ENCODE measurements at places on chromosomes 6 and 20. TPM values are rescaled to one million over a fixed set of nuclear protein-coding genes. Genes with fewer than 3 reads are reported as not detected.

DNA sequence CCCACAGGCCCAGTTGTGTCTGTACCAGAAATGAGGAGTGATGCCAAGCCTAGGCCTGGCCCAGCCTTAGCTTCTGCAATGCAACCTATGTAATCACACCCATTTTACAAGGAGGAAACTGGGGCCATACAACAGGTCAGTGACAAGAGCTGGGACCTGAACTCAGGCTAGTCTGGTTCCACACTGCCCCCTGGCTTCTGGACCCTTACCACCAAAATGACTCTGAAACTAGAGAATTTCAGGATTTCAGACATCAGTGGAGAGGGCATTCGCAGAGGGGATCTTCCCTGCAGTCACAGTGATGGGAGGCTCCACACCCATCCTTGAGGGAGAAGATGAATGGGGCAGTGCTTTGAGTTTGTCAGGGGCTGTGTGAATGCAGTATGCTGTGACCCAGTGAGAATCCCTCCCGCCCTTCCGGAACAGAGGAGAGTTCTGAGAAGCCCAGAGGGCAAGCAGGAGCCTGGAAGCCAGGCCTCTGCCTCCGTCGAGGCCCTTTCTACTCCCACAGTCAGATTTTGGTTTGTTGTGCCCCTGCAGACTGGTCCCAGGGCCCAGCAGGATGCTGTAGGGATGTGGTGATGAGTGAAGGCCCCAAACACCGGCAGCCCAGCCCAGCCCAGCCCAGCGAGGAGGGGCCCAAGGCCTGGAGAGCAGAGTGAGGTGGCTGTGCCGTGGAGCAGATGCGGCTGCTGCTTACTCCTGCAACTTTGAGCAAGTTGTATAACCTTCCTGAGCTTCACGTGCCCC, 48.1 kb upstream of the MYL9 start:
- peaks cover 17% of the 10 kb centered on the region for H3K4me1 ChIP-seq
- no peaks in the 10 kb centered on the region for H3K27me3 ChIP-seq
- no peaks in the 10 kb centered on the region for H3K36me3 ChIP-seq
- no peak for DNase-seq
- peak overlapping the region; percentile 28 for H3K27ac ChIP-seq

- H3K27ac ChIP-seq, result peak within 1 kb of the TSS; percentile 23
- peaks cover 14% of the 10 kb centered on the region for H3K4me1 ChIP-seq
- H3K36me3 ChIP-seq, result no peaks in the 10 kb centered on the region
- DNase-seq, result peak; percentile 94
- peak within 1 kb of the TSS; percentile 58 for H3K4me3 ChIP-seq
These were observed at the start of gene PSMG4 for GRCh38 chr6:3258720-3259490. PSMG4 (plus strand) TSS chr6:3258947; CDS start chr6:3259023, 76 bp downstream.

- no peak for DNase-seq
- H3K27ac ChIP-seq, result no peak overlapping the region
- no peaks in the 10 kb centered on the region for H3K4me1 ChIP-seq
- H3K36me3 ChIP-seq, result no peaks in the 10 kb centered on the region
- no peaks in the 10 kb centered on the region for H3K27me3 ChIP-seq
- no peak overlapping the region for H3K4me3 ChIP-seq
These were observed 8.4 kb upstream of the NUP153 start for GRCh38 chr6:17714879-17715851.

- no peaks in the 10 kb centered on the region for H3K27me3 ChIP-seq
- no peak overlapping the region for H3K4me3 ChIP-seq
- H3K36me3 ChIP-seq, result no peaks in the 10 kb centered on the region
- no peak for DNase-seq
These were observed 37.4 kb downstream of the RCAN2 start for GRCh38 chr6:46453741-46454316.

GRCh38 chr20:19504251-19504650, 253.8 kb upstream of the RIN2 start:
- DNase-seq, result no peak
- H3K4me1 ChIP-seq, result no peaks in the 10 kb centered on the region
- no peaks in the 10 kb centered on the region for H3K36me3 ChIP-seq
- H3K4me3 ChIP-seq, result no peak overlapping the region
- no peak overlapping the region for H3K27ac ChIP-seq

DNA sequence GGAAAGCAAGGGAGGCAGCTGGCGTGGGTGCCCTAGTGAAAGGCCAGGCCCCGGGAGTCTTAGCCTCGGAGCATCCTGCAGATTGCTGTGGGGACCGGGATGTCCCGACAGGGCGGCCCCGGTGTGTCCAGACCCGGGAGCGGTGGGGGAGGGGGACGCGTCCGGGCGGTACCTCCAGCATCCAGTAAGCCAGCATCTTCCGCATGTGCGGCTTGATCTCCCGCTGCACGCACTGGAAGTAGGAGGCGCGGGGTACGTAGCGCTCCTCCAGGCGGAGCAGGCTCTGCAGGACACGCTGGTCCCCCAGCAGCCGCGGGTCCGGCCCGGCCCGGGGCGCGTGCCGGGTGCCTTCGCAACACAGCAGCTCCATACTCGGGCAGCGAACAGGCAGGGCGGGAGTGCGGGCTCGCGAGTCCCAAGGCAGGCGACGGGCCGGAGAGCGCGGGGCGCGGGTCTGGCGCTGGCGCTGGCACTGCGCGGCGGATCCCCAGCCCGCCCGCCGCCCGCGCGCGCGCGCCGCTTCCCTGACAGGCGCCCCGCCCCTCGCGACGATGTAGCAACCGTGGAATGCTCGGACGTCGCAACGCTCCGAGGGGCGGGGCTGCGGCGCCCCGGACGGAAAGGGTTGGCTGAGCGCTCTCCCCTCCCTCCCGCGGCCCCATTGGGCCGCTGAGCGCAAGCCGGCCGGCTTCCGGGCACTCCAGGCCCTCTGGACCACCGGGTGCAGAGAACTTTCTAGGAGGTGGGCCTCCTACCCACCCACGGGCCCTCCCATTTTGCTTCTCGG, at the start of gene CCND3:
TSS of gene CCND3 (minus strand) at position 529 of the 787 bp plus-strand sequence. CDS start at position 370, 159 bp downstream.
- H3K27me3 ChIP-seq, result no peaks in the 10 kb centered on the region
- DNase-seq, result peak; percentile 89
- H3K36me3 ChIP-seq, result no peaks in the 10 kb centered on the region
- H3K4me3 ChIP-seq, result peak within 1 kb of the TSS; percentile 61
- peaks cover 10% of the 10 kb centered on the region for H3K4me1 ChIP-seq

VGLL2 gene
- total RNA-seq, result not detected

MUC22 gene
- not detected for total RNA-seq

RCAN2 gene
- 40.4 TPM for total RNA-seq

LY6G6C gene
- total RNA-seq, result not detected

ALDH5A1 gene
- 17.0 TPM for total RNA-seq

PRND gene
- total RNA-seq, result 0.05 TPM
